ENCODE measurements at places on chromosomes 3 and 15.
A peak's percentile ranks its signal among the peaks of the same experiment; 100 is the strongest.

- DNase-seq, result no peak
These were observed 66.5 kb downstream of the SFMBT1 start for GRCh38 chr3:52979190-52979983.

- no peak for DNase-seq
These were observed 333.9 kb upstream of the THRB start for GRCh38 chr3:24828551-24828950.

- no peak for DNase-seq
These were observed 461.7 kb upstream of the PROK2 start for GRCh38 chr3:72246685-72247084.

- no peak for DNase-seq
These were observed 3.7 kb downstream of the MELTF start for GRCh38 chr3:197025736-197026480.

DNA sequence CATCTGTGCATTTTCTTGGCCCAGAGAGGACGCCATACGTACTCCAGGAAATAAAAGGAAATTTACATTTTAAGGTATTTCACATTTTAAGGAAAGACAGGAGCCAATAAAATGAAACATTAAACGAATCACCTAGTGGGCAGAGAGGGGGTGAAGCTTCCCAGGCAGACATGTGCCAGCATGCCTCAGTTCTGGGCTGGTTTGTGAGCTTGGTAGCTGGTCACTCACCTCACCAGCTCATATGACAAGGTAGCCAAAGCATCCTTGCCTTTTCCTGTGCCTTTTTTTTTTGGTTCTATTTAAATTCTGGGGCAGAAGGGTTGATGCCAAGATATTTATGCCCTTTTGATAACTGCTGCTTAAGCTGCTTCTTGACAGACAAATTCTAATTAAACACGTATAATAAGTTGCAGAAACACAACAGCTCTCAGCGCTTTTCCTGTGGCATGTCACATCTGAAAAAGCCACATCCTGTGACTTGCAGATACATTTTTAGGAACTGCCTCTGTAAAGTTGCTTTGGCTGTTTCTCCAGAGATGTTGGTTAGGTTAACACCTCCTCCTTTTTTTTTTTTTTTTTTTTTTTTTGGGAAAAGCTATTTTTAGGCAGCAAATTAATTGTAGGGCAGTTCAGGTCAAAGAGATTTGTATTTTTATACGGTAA is 218.6 kb downstream of the PDCD6IP start:
- no peak for DNase-seq

GRCh38 chr3:129305592-129306091 is 27.0 kb downstream of the HMCES start:
- DNase-seq, result peak; percentile 30

GRCh38 chr3:194808640-194809097 is 123.0 kb downstream of the FAM43A start:
- no peak for DNase-seq

- no peak for DNase-seq
These were observed 8.3 kb downstream of the POU1F1 start for GRCh38 chr3:87267953-87268645.

GRCh38 chr3:105537371-105538080 is 170.8 kb downstream of the ALCAM start:
- DNase-seq, result no peak

DNA sequence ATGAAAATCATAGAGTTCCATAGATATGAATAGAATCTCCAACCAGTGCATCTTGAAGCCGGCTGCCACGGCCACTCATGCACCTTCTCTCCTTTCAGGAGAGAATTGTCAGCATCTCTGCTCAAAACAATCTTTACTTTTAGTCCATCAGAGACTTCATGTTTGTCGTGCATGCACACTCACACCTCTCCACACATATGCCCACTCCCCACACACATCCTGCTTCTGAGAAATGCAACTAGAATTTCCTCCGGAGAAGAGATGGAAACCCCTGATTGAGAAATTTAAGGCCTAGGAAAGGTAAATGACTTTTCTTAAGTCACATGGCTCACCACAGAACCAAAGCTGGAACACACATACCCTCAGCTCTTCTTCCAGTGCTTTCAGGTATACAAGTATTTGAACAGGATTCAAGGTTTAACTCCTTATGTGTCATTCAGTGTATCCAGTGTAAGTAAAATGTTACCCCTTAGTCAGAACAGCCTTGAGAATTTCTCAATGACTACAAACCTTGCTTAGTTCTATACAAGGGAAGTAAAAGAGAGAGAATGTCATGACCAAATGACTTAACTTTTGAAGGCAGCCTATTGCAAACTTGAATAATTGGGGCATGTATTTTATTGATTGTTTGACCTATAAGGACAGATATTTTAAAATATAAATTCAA is 69.1 kb upstream of the TSEN2 start:
- no peak for DNase-seq

DNA sequence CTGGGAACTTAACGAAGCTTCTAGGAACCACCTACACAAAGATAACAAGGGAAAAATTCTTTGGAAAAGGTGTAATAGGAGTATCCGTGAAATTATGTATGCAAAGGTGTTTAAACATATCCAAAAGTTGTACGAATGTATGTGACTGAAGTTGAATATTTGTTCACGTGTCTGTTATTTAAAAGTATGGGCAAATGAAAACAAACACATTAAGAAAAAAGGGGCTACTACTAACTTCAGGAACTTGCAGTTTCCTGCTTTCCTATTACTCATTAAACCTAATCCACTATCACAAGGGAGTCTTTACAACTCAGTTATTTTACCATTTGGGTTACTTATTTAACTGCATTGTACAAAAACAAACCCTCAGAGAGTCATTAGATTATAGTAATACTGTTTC is 33.9 kb upstream of the GRAMD1C start:
- DNase-seq, result no peak

DNA sequence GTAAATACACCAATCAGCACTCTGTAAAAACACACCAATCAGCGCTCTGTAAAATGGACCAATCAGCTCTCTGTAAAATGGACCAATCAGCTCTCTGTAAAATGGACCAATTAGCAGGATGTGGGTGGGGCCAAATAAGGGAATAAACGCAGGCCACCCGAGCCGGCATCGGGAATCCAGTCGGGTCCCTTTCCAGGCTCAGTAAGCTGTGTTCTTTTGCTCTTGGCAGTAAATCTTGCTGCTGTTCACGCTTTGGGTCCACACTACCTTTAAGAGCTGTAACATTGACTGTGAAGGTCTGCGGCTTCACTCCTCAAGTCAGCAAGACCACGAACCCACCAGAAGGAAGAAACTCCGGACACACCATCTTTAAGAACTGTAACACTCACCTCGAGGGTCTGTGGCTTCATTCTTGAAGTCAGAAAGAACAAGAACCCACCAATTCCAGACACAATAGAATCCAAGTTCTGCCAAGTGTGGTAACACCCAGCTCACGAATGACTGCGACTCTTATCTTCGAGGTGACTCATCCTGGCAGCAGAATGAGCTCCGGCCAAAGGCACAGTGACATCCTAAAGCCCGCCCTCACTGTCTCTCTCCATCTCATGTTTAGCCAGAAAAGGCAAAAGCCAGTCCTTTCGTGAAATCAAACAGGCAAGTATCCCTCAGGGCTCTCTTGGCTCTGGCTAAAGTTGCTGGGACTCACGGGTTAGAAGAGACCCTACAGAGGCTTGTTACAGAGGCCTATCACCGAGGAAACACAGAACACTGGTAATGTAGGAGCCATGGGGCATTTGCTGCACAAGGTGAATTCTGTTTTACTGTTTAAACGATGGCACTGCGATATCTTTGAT is 155.2 kb downstream of the FAM43A start:
- no peak for DNase-seq

DNA sequence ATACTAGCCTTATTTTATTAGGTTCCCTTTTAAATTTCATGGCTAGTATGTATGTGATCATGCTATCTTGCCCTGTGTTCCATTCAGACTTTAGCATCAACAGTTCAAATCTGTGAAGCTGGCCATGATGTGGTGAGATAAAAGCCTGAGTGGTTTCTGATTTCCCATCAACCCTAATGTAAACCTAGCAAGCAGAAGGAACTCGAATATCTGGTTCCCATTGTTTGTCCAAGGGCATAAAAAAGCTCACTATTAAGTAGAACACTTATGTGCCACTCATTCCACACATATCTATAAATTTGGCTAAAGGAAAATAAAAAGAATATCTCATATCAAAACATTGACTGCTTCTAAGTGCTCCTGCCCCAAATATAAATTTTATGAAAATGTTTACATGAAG is 311.7 kb downstream of the CADM2 start:
- no peak for DNase-seq

GRCh38 chr15:71743861-71744382 is 66.4 kb upstream of the NR2E3 start:
- peak; percentile 63 for DNase-seq

- DNase-seq, result no peak
These were observed 50.2 kb downstream of the SLC41A3 start for GRCh38 chr3:126033765-126034164.

DNA sequence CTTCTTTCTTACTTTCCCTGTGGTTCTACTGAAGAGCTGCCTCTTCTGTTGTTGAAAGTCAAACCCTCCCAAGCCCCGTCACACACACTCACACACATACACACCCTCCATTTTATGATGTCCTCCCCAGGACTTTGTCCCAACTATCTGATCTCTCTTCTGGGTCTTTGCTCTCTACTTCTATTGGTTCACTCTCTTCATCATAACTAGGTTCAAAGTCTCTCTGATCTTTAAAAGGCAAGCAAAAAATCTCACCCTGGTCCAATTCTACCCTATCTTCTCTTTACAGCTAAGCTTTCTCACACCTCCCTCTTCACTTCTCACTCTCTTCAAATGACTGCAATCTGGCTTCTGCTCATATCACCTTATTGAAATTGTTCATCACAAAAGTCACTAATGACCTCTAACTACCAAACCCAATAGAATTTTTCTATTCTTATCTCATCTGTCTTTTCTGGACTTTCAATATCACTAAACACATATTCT is 34.8 kb downstream of the LRRFIP2 start:
- DNase-seq, result no peak

GRCh38 chr3:160403796-160404470 is 4.5 kb downstream of the SMC4 start:
- DNase-seq, result no peak

DNA sequence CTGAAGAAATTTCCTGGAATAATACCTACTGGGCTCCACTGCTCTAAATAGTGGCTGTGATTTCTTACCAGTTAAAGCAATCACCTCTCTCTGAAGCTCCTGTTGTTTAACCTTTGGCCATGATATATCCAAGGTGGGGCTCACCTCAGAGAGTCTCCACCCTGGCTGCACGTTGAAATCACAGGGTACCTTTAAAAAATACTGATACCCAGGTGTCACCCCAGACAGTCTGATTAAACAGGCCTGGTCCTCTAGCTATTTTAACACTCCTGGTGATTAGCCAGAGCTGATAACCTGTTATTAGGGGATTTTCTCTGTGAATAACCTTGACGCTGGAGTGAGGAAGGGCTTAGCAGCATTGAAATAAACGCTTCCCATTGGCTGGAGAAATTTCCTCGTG is 22.3 kb upstream of the ZBTB38 start:
- no peak for DNase-seq

DNA sequence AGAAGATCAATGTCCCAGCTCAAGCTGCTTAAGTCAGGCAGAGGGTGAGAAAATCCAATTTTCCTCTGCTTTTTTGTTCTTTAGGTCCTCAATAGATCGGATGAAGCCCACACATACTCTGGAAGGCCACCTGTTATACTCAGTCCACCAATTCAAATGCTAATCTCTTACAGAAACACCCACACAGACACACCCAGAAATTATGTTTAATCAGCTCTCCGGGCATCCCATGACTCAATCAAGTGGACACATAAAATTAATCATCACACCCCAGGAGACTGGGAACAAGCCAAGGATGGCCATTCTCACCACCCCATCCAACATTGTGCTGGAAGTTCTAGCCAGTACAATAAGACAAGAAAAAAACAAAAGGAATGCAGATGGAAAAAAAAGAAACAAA is 67.8 kb upstream of the SLC24A5 start:
- no peak for DNase-seq

DNA sequence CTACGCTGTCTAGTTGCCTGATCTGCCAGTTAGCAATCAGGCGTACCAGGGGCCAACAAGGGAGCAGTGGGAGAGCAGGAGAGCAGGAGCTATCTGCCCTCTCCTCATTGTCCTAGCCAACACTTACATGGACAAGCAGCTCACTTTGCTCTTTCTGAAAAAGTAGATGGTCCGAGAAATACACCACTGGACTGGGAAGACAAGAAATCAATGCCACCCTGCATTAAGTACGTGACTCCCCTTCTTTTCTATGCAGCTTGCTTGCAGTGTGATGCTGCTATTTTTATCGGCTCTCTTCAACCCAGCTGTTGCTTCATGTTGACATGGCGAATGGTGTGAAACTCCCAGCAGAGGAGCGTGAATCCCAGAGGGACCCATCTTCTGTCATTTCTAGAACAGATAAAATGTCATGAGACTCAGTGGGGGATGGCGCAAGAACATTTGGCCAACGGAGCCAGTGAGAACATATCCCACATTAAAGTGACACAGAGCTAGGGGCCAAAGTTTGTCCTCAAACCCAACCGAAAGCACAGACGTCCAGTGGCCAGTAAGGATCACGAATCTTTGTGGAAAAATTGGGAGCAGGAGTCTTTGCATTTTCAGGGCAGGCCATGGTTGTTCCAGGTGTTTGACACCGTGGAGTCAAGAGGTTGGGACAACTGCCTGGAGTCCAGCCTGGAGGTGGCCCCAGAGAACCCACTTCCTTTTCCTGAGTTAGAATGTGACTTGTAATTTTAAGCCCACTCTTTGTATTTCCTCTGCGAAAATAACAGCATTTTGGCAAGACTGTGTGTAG is 53.7 kb upstream of the MEF2A start:
- no peak for DNase-seq

DNA sequence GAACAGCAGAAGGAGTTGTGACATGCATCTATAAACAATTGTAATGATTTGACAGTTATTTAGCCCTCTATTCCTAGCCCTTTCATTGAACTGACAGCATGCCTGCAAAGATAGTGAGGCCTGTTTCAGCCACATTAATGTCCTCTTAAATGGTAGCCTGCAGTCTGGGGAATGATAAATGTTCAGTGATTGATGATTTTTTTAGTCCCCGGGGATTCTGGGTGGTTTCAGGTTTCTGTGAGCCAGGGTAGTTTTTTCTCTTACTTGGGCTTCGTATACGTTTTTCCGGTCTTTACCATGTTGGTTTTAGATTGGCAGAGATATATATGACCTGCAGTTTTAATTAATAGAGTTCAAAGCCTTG is 172.0 kb downstream of the TCF12 start:
- DNase-seq, result no peak
